Spinal cord (tissue), 10 donors: ENCODE measurements at places on chromosomes 4 and X.

DNA sequence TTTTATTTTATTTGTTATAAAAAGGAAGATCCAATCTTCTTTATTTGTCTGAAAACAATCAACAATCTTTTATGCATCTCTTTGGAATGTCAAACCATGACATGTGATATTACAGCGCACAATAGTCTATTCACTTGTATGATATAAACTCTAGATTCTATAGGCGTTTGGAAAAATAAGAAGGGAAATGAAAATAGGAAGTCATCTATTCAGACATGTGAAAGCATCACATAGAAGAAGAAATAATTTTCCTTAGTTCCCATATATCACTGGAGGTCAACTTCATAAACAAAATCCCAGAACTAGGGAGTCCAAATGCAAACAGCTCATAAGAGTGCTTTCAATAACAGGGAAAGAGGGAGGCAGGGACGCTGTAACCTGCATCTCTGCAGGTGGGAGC lies 139.5 kb upstream of the RASGEF1B start:
- no peak for DNase-seq

- DNase-seq: no peak
These were observed 344.1 kb upstream of the GATB start for GRCh38 chr4:152104901-152105357.

- DNase-seq: no peak
These were observed 14.4 kb downstream of the MCUB start for GRCh38 chr4:109574443-109574850.

GRCh38 chrX:68693481-68694434 lies 46.3 kb downstream of the STARD8 start:
- peak; percentile 80 for DNase-seq

GRCh38 chr4:77308843-77309242 lies 151.8 kb downstream of the CCNG2 start:
- no peak for DNase-seq

- DNase-seq: no peak
These were observed 108.8 kb upstream of the STIM2 start for GRCh38 chr4:26751838-26752237.

GRCh38 chrX:924017-924416 lies 288.4 kb downstream of the CRLF2 start:
- DNase-seq: no peak

- DNase-seq: peak; percentile 7
These were observed 389.4 kb downstream of the GALNTL6 start for GRCh38 chr4:172202480-172203076.

- no peak for DNase-seq
These were observed 201.5 kb upstream of the FAM241A start for GRCh38 chr4:111943796-111944203.

DNA sequence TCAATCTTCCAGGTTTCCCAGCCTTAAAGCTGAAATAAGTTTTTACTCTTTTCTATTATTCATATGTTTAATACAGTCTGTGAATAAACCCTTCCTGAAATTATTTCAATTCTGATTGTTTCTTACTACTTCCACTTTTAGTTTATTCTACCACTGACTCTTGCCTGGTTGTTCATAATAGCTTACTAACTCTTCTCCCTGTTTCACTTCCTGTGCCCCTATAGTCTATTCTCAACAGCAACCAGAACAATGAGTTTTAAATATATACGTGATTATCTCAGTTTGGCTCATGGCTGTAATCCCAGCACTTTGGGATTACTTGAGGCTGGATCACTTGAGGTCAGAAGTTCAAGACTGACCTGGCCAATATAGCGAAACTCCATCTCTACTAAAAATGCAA lies 408.0 kb upstream of the SPOCK3 start:
- no peak for DNase-seq

DNA sequence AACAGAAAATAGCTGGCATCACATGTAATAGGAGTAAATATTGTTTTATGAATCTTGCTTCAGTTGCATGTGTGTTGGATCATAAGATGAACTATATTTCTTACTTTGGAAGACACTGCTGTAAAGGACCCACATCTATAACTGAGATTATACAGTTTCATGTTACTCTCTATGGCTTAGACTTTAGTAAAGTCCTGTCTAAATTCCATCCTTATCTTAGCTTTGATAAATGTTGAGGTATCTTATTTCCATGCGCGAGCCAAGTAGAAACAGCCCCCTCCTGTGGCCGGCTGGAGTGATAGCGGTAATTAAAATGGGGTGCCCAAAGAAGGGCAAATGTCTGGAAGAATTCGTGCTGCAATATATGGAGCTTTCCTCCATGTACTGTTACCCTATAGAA lies 43.0 kb downstream of the CCDC158 start:
- DNase-seq: peak; percentile 3

DNA sequence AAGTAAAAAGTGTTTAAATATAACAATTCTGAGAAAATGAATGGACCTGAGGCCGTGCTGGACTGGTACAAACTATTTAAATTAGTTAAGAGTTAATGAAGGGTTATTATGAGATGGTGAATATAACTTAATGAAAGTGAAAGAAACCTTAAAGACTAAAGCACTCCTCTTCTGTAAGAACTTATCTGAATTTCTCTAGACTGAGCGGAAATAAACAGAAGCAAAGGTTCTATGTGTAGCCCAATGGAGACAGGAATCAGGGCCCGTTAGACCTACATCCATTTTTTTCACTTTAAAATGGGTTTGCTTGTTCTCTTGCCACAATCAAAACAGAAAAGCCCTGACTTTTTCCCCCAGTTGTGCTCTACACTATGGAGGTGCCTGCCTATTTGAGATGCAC lies 14.9 kb downstream of the AMMECR1 start:
- no peak for DNase-seq

DNA sequence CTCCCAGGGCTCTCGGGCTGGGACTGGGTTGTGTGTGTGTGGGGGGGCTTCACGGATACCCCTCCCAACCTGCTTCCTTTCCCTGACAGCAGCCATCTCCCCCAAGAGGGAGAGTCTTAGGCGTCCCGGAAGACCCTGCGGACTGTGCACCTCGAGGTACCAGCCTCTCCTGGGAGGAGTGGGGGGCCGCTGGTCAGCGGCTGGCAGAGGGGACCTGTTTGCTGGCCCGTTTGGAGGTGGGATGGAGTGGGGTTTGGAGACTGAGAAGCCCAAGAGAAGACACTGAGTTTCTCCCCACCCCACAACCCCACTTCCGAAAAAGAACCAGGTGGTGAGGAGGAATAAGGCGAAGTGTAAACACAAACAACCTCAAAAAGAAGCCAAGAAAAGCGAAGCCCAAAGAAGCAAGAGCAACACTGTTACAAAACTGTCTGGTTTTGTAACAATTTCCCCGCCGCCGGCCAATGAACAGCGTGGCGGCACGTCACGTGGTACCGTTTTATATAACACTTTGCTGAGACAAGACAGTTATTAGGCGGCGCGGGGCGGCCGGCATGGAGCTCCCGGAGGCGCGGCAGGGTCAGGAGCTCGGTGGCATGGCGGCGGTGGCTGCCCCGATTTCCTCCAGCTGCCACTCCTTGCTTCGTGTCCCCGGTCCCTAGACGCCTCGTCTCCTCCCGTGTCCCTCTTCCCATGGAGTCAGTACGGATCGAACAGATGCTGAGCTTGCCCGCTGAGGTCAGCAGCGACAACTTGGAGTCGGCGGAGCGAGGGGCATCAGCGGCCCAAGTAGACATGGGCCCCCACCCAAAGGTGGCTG lies at the start of gene LONRF3:
TSS of gene LONRF3 (plus strand) at position 531 of the 820 bp plus-strand sequence. CDS start at position 694, 163 bp downstream.
- DNase-seq: no peak

DNA sequence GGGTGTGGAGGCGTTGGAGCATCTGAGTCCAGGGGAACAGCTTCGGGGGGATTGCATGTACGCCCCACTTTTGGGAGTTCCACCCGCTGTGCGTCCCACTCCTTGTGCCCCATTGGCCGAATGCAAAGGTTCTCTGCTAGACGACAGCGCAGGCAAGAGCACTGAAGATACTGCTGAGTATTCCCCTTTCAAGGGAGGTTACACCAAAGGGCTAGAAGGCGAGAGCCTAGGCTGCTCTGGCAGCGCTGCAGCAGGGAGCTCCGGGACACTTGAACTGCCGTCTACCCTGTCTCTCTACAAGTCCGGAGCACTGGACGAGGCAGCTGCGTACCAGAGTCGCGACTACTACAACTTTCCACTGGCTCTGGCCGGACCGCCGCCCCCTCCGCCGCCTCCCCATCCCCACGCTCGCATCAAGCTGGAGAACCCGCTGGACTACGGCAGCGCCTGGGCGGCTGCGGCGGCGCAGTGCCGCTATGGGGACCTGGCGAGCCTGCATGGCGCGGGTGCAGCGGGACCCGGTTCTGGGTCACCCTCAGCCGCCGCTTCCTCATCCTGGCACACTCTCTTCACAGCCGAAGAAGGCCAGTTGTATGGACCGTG lies 2.2 kb downstream of the AR start:
- DNase-seq: peak; percentile 43

- DNase-seq: no peak
These were observed 38.6 kb downstream of the MTMR1 start for GRCh38 chrX:150731795-150732194.

- no peak for DNase-seq
These were observed 58.2 kb downstream of the RAB40AL start for GRCh38 chrX:102995316-102995715.

- DNase-seq: no peak
These were observed 24.5 kb downstream of the UVSSA start for GRCh38 chr4:1371176-1372165.

DNA sequence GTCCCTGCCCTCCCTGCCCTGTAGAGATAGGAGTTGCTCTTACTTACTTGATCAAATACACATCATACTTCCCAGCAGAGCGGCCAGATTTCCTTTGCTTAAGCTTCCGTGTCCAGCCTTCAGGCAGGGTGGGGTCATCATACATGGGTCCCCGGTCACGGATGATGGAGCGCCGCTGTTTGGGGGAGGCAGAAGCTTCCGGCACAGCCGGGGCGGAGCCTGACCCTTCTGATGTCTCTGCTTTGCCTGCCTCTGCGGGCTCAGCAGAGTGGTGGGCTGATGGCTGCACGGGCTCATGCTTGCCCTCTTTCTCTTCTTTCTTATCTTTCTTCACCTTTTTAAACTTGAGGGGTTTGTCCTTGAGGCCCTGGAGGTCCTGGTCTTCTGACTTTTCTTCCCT lies 12.5 kb upstream of the IRAK1 start:
- DNase-seq: no peak

GRCh38 chrX:9373789-9374188 lies 91.1 kb upstream of the TBL1X start:
- no peak for DNase-seq

DNA sequence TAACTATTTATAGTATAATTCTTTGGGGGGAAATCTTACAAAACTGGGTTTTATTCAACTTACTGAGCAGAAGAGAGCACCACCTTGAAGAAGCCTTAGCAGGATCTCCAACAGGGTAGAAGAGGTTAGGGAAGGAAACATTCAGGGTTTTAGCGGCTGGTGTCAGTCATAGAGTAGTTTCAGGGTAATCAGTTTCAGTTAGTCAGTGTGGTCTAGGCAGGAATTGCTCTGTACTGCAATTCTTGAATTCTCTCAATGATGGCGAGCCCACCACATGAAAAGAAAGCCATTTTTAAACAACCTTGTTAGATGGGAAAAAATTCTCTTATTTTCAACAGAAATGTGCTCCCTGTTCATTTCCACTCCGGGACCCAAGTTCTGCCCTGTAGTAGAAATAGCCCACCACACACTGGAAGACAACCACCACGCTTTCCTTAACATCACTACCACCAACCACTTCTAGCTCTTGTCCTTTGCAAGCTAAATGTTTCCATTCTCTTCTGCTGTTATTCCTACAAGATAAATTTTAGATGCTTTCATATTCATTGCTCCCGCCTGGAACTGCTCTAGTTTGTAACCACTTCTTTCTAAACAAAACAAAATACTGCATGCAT lies 25.9 kb downstream of the COL25A1 start:
- no peak for DNase-seq

- no peak for DNase-seq
These were observed 60.7 kb downstream of the IL15 start for GRCh38 chr4:141697116-141697515.

DNA sequence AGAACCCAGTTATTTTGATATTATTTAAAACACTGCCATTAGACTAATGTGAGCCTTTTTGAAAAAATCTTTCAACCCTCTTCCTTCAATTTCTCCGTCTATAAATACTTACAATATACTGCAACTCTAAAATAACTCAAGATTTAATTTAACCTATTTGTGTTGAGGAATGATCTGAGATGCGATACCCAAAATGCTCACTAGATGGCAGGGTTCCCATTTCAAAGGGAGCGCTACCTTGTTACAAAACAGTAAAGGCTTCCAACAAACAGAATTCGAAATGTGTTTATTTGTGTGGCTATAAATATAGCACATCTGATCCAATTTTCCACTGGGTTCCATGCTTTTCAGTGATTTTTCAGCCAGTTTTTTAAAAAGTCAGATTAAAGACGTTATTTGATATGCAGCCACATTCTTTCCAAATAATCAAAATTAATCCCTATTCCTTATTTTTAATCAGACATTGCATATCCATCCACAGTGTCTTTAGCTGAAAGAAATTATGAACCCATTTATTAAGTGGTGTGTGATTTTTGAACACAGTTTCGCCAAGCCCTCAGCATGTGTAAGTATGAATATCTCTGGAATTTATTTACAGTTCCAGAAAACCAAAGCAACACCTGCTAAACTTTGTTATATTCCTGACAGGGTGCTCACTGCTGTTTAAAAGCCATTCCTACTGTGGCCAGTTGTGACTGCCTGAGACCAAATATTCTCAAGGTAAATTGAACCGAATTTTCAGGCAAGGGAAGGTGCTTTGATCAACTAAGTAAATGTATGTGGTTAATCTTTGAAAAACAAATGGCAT lies 668.0 kb upstream of the LCORL start:
- peak; percentile 77 for DNase-seq

GRCh38 chrX:140501940-140502468 lies 2.9 kb downstream of the SOX3 start:
- no peak for DNase-seq

- no peak for DNase-seq
These were observed 108.1 kb downstream of the MID1 start for GRCh38 chrX:10512258-10512657.

- DNase-seq: no peak
These were observed 5.3 kb upstream of the STBD1 start for GRCh38 chr4:76301068-76301774.

DNA sequence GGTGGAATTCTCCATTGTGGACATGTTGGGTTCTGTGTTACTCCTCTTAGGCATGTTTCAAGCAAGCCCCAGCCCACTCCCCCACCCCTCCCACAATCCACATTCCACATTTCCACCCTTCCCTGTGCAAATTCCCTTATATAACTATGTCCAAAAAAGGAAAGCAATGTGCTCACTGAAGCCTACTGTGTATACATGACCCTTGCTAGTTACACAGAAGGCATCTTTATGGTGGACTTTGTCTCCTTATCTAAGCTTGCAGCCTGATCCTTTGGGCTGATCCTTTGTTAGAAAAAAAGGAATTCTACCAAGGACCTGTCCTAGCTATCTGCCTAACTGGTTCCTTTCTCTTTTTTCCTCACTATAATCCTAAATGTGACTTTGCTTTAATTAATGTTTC lies 796.8 kb downstream of the NLGN4X start:
- DNase-seq: no peak

GRCh38 chr4:77734928-77735327 lies 84.2 kb downstream of the CNOT6L start:
- DNase-seq: no peak
